Lower lobe of right lung (tissue), 2 donors: ENCODE measurements at places on chromosomes 7 and 10. TPM values are rescaled to one million over a fixed set of nuclear protein-coding genes. Genes with fewer than 3 reads are reported as not detected.

GRCh38 chr10:37856881-37857286 lies 526 bp downstream of the ZNF248 start:
- H3K27me3 ChIP-seq, result no peaks in the 10 kb centered on the region
- peak overlapping the region; percentile 96 for H3K4me3 ChIP-seq
- peak overlapping the region; percentile 100 for H3K27ac ChIP-seq
- peaks cover 27% of the 10 kb centered on the region for H3K4me1 ChIP-seq
- peaks cover 6% of the 10 kb centered on the region for H3K36me3 ChIP-seq
- DNase-seq, result no peak

MRLN gene
- not detected for total RNA-seq

GRCh38 chr10:43702213-43702935 lies 53.7 kb upstream of the ZNF32 start:
- no peak for DNase-seq
- peaks cover 8% of the 10 kb centered on the region for H3K4me1 ChIP-seq
- H3K27ac ChIP-seq, result no peak overlapping the region
- H3K4me3 ChIP-seq, result no peak overlapping the region

PCLO gene
- 2.9 TPM for total RNA-seq

GRCh38 chr7:147541261-147541660 lies 1049.3 kb upstream of the C7orf33 start:
- DNase-seq, result no peak
- no peaks in the 10 kb centered on the region for H3K27me3 ChIP-seq
- no peaks in the 10 kb centered on the region for H3K36me3 ChIP-seq
- no peaks in the 10 kb centered on the region for H3K4me1 ChIP-seq
- H3K4me3 ChIP-seq, result no peak overlapping the region

ATP6V0A4 gene
- 1.7 TPM for total RNA-seq

- H3K27ac ChIP-seq, result no peak overlapping the region
- no peaks in the 10 kb centered on the region for H3K36me3 ChIP-seq
- DNase-seq, result no peak
- no peaks in the 10 kb centered on the region for H3K4me1 ChIP-seq
- H3K4me3 ChIP-seq, result no peak overlapping the region
- H3K27me3 ChIP-seq, result peaks cover 31% of the 10 kb centered on the region
Observed at GRCh38 chr10:3010334-3010733, 57.0 kb upstream of the PFKP start.

DNA sequence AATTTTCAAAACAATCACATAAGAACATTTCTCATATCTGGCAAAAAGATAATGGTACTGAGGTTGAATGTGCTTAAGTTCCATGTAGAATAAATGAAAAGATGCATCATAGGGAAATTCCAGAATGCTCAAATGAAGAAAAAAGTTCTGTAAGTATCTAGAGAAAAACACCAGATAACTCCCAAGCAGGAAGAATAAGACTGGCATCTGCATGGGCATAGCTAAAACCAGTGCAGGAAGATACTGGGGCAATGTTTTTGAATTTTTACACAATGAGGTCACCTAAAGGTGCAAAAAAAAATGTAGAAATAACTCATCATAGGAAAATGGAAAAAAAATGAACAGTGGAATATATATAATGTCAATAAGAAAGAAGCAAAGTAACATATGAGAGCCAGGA lies 275.2 kb downstream of the BAMBI start:
- no peaks in the 10 kb centered on the region for H3K36me3 ChIP-seq
- no peak for DNase-seq
- no peaks in the 10 kb centered on the region for H3K4me1 ChIP-seq
- peaks cover 4% of the 10 kb centered on the region for H3K27me3 ChIP-seq
- H3K4me3 ChIP-seq, result no peak overlapping the region

- DNase-seq, result no peak
- H3K4me1 ChIP-seq, result no peaks in the 10 kb centered on the region
- no peak overlapping the region for H3K4me3 ChIP-seq
- no peaks in the 10 kb centered on the region for H3K36me3 ChIP-seq
- no peak overlapping the region for H3K27ac ChIP-seq
- no peaks in the 10 kb centered on the region for H3K27me3 ChIP-seq
Observed at GRCh38 chr10:4450981-4451908, 374.8 kb upstream of the AKR1E2 start.

DNA sequence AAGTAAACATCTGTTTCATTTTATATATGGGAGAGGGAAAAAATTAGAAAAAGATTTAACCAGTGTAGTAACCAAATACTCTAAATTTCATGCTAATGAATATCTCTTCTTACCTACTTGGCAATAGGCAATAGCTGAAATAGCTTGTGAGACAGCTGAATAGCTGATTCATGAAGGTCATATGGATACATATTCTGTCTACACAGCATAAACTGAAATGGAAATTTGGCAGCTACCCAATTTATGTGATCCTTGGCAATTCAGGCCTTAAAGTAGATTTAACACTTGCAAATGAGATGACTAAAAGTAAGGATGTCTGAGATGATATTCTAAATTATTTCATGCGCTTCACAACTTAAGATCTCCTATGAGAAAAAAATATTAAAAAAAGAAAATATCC lies 261.2 kb upstream of the SEMA3A start:
- H3K27ac ChIP-seq, result no peak overlapping the region
- no peaks in the 10 kb centered on the region for H3K27me3 ChIP-seq
- DNase-seq, result no peak
- no peaks in the 10 kb centered on the region for H3K4me1 ChIP-seq
- H3K4me3 ChIP-seq, result no peak overlapping the region

DNA sequence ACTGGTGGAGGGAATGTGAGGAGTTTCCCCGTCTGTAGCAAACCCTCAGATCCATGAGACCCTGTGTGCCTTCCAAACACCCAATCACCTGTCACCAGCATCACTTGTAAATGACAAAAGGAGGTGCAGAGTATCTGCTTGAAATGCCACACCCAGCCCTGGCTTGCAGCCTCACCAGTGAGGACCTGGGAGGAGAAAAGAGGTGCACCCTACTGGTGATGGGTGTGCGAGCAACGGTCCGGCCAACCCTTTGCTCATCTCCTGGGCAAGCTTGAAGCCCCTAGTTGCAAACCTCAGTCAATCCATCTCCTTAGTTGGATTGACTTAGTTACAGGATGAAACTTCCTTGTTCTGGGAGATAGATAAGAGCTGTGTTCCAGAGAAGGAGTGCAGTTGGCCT lies 62.4 kb upstream of the WAPL start:
- H3K4me1 ChIP-seq, result peaks cover 15% of the 10 kb centered on the region
- DNase-seq, result no peak
- H3K27ac ChIP-seq, result no peak overlapping the region
- no peaks in the 10 kb centered on the region for H3K27me3 ChIP-seq
- H3K4me3 ChIP-seq, result no peak overlapping the region
- H3K36me3 ChIP-seq, result no peaks in the 10 kb centered on the region

GRCh38 chr10:51521605-51522004 lies 177.8 kb downstream of the CSTF2T start:
- H3K27ac ChIP-seq, result no peak overlapping the region
- H3K4me1 ChIP-seq, result no peaks in the 10 kb centered on the region
- H3K36me3 ChIP-seq, result no peaks in the 10 kb centered on the region
- H3K27me3 ChIP-seq, result no peaks in the 10 kb centered on the region
- H3K4me3 ChIP-seq, result no peak overlapping the region

DNA sequence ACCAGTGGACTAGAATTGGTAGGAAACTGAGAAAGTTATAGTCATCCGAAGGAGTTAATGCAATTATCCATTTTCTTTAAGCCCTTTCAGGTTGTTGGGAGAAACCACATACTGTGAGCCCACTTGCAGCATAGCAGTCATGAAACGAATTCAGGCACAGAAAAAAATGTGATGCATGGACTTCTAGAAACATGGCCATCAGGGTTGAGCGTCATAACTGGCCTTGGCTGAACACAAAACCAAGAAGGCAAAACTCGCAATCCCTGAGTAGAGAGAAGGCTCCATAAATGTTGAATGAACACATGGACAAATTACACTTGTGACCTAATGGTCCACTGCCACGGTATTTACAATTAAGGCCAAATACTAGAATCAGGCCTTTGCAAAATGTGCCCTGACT lies 121.9 kb downstream of the FAM107B start:
- no peak overlapping the region for H3K4me3 ChIP-seq
- peak overlapping the region; percentile 72 for H3K27ac ChIP-seq
- H3K36me3 ChIP-seq, result no peaks in the 10 kb centered on the region
- H3K4me1 ChIP-seq, result peaks cover 26% of the 10 kb centered on the region

DNA sequence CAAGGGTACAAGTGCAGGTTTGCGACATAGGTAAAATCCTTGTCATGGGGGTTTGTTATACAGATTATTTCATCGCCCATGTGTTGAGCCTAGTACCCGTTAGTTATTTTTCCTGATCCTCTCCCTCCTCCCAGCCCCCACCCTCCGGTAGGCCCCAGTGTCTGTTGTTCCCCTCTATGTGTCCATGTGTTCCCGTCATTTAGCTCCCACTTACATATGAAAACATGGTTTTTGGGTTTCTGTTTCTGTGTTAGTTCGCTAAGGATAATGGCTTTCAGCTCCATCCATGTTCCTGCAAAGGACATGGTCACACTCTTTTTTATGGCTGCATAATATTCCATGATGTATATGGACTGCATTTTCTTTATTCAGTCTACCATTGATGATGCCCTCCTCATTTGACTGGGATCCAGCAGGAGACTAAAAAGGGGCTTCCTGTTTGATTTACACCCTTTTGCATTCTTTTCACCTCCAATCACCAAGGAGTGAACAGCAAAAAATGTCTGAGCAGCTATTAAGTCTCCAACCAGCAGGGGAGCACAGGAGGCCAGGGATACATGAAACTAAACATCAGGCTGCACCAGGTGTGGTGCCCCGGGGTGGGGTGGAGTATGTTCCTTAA lies 188.2 kb downstream of the SKIDA1 start:
- H3K4me1 ChIP-seq, result peaks cover 18% of the 10 kb centered on the region
- no peaks in the 10 kb centered on the region for H3K27me3 ChIP-seq
- peak overlapping the region; percentile 24 for H3K27ac ChIP-seq
- DNase-seq, result no peak

CACNB2 gene
- 1.4 TPM for total RNA-seq

GRCh38 chr10:102982296-102982695 lies 64.2 kb downstream of the CNNM2 start:
- DNase-seq, result no peak
- no peak overlapping the region for H3K27ac ChIP-seq
- no peaks in the 10 kb centered on the region for H3K4me1 ChIP-seq
- H3K27me3 ChIP-seq, result no peaks in the 10 kb centered on the region
- H3K36me3 ChIP-seq, result no peaks in the 10 kb centered on the region
- no peak overlapping the region for H3K4me3 ChIP-seq
